ENCODE measurements at places on chromosomes 16 and 17.
A peak's percentile ranks its signal among the peaks of the same experiment; 100 is the strongest.

DNA sequence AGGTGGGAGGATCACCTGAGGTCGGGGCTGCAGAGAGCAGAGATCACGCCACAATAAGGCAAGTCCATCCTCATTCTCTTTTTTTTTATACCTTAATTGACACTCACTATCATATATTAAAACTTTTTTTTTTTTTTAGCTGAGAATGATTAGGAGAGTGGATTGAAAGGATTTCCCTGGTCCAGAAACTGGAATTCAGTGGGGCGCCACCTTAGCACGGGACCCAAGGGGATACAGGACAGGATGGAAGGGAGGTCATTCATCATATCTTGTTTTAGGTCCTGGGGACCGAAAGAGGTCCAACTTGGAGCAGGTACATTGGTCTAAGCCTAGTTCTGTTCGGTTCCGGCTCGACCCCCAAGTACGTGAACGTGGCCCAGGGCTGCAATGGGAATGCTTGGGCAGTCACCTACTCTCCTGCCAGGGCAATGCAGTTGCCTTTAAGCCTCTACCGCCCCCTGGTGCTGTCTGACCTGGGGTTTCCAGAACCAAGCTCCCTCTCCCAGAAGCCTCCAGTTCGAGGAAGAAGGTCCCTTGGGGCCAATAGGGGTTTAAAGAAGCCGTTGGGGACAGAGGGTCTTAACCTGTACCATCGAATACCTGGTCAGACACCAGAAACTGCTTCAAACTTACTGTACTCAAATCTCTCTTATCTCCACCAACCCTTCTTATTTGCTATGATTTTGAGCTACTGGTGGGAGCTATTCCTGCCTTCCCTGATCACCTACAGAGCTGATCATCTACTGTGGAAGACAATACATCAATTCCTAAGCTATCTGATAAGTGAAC is 19.9 kb upstream of the GPATCH8 start:
- peak; percentile 51 for DNase-seq

DNA sequence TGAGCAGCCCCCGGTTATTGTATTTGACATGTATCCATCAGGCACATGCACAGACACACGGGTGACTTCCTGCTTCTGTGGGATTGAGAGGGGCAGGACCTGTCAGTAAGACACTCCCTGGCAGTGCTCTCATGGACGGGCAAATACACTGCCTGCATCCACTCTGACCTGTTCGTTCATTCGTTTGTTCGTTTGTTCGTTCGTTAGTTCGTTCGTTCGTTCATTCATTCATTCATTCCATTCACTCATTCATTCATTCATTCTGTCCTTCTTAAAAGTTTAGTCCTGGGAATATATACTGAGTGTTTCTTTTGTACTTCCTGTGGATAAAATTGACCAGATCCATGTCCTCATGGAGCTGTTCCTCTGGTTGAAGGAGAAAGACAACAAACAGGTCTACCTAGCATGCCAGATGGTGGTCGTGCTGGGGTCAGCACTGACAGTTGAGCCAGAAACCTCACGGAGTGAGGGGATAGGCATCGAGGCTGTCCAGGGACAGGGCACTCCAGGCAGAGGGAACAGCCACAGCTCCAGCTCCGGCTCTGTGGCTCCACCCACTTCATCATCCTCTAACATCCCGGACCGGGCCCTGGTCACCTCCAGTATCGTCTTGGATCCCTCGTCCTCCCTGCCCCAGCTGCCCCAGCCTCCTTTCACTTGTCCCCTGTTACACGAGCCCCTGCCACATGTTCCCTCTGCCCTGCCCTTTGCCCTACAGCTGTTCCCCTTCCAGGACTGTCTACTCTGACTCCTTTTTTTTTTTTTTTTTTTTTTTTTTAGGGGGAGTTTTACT is 336.1 kb downstream of the CPPED1 start:
- no peak for DNase-seq

DNA sequence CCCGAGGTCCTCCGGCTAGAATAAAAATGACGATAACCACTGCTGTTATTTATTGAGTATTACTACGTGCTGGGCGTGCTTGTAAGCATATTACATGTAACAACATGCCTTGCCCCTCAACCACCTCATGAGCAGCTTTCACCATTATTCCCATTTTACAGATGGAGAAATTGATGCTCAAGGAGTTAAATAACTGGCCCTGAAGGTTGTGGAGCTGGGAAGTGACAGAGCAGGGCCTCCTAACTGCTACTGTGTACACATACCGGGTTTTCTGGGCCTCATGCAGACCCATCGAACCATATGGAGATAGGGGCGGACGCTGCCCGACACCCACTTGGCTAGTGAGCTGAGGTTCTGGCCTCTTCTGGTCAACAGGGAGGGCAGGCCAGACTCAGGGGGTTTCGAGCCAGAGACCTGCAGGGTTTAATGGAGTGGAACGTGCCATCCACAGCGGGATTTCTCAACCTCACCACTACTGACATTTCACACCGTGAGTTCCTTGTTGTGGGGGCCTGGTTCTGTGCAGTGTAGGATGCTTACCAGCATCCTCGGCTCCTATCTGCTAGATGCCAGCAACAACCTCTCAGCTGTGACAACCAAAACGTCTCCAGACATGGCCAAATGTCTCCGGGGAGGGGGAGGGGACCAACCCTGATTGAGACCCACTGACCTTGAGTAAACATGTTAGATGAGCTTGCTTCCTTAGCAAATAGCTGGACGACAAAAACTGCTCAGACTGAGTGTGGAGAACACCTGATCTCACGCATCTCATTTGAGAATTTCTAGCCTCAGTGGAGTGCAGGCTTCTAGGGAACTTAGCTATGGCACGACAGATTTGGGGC is 432.0 kb downstream of the SLC39A11 start:
- DNase-seq: no peak

DNA sequence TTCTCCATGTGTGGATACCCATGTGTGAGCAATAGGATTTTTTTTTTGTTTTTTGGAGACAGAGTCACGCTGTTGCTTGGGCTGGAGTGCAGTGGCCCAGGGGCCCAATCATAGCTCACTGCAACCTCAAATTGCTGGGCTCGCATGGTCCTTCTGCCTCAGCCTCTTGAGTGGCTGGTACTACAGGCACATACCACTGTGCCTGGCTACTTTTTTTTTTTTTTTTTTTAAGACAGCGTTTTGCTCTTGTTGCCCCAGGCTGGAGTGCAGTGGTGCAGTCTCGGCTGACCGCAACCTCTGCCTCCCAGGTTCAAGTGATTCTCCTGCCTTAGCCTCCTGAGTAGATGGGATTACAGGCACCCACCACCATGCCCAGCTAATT is 16.7 kb downstream of the MGRN1 start:
- DNase-seq: no peak

DNA sequence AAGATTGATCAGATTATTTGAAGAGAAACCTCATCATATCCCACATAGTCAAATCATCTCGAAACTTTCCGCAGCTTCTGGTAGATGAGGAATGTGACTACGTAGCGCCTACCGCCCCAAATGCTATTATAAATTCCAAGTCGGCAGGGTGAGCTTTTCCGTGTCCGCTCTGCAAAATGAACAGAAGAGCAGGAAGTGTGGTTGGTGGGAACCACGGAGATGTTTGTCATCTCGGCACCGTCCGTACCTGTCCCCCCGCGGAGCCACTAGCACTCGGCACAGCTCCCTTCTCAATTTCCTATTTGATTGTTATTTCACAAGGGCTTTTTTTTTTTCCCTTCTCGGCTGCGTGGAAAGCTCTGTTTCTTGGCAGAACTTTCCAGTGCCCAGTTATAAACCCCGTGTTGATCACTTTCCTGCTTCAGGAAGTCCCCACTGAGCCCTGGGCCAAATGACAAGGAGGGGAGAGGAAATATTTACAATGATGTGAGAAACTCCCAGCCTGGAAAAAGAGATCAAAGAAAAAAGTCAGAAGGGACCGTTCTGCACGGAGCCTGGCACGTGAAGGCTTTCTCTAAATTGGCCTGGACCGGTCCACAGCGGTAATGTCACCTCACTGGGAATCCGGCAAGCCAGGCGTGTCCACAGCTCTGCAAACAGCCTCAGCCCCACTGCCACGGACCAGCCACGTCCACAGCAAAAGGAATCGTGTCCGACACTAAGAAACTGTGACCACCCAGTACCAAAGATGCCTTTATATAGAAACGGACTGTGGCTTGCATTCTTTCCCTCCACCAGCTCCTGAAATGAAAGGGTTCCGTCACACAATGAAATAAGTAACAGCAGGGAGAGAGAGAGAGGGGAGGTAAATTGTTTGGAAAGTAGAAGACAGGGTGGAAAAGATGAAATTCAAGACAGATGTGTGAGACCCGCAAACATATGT is 65.0 kb downstream of the MRM3 start:
- DNase-seq: no peak

DNA sequence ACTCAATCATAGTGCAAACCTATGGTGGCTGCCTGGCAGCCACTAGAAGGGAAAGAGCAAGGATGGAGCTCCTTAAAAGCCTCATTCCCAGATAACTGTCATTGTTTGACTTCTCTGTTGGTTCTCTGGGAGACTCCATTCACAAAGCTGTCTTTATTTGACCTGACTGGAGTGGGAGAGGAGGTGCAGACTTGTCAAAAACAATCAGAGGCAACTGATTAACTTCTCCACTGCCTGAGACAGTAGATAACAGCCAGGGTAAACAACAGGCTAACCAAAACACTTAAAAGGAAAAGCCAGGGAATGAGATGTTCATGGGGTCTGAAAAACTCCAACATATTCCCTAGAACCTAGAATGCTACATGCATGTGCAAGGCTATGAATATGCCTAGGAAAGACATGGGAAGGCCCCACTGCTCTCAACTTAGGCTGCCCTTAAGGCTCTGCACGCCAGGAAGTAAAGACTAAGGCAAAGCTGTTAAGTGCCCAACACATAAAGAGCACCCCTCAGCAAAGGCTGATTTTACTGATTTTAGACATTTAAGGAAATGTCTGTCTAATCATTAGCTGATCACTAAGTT is 82.0 kb downstream of the TTC19 start:
- DNase-seq: no peak

DNA sequence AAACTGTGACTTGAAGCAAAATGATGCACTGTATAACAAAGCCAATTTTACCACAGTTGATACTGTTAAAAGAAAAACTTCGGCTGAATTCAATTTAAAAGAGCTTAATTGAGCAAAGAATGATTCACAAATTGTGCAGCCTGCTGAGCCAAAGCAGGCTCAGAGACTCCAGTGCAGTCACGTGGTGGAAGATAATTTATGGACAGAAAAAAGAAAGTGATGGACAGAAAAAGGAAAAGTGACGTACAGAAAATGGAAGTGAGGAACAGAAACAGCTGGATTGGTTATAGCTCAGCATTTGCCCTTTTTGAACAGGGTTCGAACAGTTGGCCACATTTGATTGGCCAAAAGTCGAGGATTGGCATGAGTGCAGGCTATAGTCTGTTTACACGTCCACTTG is 25.7 kb downstream of the ZSWIM7 start:
- DNase-seq: no peak

- DNase-seq: no peak
Measured at GRCh38 chr17:56629531-56630075, 36.1 kb downstream of the NOG start.

DNA sequence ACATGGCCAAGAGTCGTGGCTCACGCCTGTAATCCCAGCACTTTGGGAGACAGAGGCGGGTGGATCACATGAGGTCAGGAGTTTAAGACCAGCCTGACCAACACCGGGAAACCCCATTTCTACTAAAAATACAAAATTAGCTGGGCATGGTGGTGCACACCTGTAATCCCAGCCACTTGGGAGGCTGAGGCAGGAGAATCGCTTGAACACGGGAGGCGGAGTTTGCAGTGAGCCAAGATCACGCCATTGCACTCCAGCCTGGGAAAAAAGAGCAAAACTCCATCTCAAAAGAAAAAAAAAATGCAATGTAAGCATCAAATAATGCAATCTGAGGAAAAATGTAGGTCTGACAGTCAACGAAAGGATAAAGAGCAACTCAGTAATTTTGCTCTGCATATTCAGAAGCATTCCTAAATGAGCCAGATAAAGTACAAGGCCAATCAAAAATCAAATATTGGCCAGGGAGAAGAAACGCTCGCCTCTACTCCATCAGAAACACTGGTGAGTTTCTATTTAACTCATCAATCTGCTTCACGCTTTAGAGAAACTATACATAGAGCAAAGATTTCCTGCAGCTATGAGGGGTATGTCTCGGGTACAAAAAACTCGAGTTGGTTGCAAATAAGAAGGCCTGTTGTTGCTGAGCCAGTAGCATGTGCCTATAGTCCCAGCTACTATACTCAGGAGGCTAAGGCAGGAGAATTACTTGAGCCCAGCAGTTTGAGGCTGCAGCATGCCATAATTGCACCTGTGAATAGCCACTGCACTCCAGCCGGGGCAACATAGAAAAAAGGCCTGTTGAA is 3.7 kb downstream of the TXNDC11 start:
- DNase-seq: no peak

- DNase-seq: no peak
Measured at GRCh38 chr16:81164481-81164880, 68.3 kb upstream of the GCSH start.

DNA sequence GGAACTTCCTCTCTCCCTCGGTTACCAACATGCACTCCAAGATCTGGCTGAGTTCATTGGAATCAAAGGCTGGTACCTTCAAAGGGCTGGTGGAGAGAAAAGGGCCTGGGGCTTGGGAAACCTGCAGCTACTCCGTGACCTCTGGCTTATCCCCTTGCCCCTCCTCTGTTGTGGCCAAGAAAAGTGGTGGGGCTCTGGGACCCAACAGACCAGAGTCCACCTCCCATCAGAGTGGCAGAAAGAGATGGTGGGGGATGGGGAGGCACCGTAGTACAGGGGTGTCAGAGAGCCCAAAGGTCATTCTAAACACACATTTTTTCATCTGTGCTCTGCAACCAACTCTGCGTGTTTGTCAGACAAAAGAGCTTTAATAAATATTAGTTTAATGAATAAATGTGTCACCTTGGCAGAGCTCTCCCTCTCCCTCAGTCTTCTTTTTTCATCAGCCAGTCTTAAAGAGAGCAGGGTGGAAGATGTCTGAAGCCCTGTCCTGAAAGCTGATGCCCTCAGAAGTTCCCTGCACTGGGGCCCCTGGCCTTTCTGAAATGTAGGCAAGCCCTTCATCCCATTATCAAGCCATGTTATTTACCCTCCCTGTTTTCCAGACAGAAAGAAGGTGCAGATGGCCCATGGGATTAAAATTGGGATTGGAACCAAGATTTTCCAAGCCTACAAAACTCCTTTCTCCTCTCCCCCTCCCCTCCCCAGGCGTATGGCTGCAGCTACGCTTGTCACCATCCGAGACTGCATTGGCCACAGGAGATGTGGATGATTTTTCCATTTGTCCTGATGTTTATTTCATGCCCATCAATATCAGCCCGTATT is 227.3 kb downstream of the CCDC182 start:
- DNase-seq: no peak
